ENCODE measurements at places on chromosomes 2 and 18.

DNA sequence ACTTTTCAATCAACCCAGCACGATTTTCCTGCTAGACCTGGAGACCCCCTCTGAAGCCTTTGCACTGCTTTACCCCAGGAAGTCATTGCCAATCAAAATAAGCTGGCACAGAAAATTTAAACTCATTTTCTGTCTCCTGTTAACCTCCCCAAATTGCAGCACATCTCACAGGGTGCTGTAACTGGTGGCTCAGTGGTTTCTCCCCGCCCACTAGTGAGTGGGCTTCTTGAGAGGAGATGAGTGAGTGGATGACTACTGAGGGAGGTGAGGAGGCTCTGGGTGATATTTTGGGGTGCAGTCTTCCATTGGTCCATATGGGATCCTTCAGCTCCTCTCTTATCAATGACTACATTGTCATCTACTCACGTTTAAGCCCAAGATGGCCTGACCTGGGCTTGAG is 239.8 kb upstream of the HS6ST1 start:
- no peak for DNase-seq

GRCh38 chr18:13296867-13297574 is 78.5 kb downstream of the LDLRAD4 start:
- DNase-seq: no peak

GRCh38 chr2:239178954-239179353 is 221.9 kb downstream of the HDAC4 start:
- DNase-seq: no peak

DNA sequence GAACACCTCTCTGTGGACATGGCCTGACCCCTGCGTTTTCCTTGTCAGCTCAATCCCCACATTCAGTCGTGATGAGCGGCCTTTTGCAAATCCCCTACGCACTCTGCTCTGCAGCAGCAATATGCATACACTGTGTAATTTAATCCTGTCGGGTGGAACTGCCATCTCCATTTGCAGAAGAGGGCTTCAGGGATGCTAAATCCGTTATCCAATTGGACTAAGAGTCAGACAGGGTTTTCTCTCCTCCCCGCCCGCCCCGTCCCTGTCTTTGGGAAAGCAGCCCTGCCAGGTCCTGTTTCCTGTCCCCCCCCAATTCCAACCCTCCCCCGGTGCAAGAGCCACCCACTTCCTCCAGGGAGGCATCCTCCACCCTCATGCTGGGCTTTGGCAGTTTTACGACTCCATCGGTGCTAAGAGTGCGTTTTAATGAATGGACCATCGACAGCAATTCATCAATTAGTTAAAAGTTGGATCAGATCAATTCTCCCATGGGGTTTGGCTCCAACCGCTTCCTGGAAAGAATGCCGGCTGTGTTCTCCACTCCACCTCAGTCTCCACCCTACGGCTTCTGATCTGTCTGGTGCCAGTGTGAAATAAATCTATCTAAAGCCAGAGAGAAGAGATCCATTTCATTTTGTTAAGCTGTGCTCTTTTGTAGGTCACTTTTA is 53.5 kb upstream of the ASAP2 start:
- DNase-seq: peak; percentile 70

DNA sequence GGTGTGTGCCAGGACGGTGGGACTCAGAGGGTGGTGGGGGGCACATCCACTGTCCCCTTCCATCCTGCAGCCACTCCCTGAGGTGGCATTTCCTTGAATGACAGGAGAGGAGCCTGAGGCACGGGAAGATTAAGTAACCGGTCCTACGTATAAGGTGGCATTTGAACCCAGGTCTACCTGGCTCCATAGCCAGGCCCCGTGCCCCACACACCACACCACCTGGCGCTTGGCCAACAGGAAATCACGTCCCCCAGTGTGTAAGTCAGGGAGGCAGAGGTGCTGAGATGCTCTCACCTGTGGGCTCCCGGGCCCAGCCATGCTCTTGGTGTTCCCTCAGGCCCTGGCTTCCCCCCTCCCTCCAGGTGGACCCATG is 53.7 kb downstream of the HPCAL1 start:
- DNase-seq: peak; percentile 63

- DNase-seq: no peak
Observed at GRCh38 chr2:11977766-11978524, 231.5 kb downstream of the LPIN1 start.

DNA sequence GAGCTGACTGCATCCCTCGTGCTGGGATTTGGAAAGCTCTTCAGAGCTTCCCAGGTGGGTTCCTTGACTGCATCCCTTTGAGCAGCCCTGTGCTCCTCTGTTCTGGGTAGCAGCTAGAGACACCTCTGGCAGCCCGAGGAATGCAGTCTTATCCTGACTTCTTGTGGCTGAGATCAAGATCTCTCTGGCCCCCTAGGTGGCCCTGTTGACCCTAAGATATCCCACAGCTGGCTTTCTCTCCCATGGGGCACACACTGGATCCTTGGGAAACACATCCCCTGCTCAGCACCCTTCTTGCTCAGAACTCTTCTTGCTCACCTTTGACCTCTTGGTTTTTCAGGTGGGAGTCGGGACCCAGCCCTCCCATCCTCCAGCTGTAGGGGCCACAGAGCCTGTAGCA is 237.2 kb downstream of the TSN start:
- no peak for DNase-seq

GRCh38 chr2:4604767-4605166 is 901.4 kb downstream of the DCDC2C start:
- DNase-seq: no peak

GRCh38 chr18:66872277-66872676 is 268.4 kb upstream of the CDH19 start:
- no peak for DNase-seq

DNA sequence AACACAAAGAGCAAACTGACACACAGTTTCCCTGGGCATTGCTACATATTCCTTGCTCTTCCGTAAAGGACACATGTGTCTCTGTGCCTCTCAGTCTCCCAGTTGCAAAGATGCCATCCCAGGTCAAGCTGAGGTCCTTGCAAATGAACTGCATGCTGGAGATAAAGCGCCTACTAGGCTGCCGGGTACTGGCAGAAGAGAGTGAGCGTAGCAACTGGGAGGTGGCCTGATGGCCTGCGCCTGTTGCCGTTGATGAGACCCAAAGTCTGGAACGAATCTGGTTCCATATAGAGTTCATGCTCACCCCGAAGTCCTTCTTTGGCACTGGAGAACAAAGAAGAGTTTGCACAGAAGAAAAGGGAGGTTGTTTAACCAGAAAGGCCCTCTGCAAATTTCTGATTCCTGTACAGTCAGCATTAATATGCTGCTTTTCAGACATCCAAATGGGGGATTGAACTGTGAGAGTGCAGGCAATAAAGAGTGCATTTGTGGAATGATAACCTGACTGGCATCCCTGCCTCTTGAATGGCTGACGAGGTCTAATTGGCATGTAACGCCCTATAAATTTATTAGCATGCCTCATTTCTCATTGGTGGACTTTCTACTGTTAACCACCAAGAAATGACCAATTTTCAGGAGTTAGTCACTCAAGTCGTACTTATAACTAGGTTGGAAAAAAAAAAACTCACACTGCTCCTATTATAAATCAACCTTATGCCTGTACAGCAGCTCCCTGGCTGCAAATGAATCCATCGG is 78.7 kb downstream of the GBX2 start:
- DNase-seq: no peak

DNA sequence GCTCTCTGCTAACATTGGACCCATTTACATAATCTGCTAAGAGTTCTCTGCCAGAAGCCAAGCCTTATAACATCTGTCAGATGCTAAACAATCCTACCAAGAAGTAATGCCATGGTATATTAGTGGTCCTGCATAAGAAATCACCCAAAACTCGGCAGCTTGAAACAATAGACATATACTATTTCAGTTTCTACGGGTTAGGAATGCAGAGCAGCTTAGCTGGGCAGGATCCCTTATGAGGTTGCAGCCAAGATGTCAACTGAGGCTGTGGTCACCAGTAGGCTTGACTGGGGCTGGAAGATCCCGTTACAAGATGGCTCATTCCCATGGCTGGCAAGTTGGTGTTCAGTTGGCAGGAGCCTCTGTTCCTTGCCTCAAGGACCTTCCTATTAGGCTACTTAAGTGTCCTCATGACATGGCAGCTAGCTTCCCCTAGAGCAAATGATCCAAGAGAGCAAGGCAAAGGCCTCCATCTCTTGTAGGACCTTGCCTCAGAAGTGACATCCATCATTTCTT is 25.1 kb upstream of the SOS1 start:
- no peak for DNase-seq

DNA sequence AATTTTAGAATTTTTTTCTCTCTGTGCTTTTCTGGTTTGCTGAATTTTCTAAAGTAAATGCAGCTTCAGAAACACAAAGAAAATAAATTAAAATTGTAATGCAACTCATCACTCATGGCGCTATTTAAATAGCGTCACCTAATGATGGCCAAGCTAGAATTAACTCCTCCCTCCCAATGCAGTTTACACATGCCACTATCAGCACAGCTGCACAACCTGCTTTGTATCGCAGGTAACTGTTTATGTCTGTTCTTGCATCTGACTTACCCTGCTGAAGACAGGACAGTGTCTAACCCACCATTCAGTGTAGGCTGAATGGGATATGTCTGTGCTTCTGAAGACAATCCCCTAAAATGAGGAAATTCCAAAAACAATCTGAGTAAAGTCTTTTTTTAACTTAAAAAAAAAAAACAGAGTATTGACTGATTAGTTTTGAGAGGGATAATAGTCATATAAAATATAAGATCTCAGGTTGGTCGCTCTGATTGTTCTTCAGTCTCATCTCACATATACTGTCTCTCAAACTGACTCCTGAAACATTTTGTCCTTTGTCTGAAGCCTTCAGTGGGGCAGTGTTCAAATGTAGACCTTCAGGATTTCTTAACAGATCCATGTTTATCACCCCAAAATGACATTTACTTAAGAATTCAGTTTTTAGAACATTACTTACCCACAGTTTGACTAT is 271.4 kb downstream of the ZEB2 start:
- DNase-seq: no peak
